ENCODE measurements at places on chromosomes 11 and 22. TPM values are rescaled to one million over a fixed set of nuclear protein-coding genes. Genes with fewer than 3 reads are reported as not detected.

- H3K4me1 ChIP-seq = peaks cover 4% of the 10 kb centered on the region
- peaks cover 2% of the 10 kb centered on the region for H3K36me3 ChIP-seq
- no peak overlapping the region for H3K27ac ChIP-seq
- peaks cover 21% of the 10 kb centered on the region for H3K27me3 ChIP-seq
- no peak overlapping the region for H3K4me3 ChIP-seq
Measured at GRCh38 chr22:50289942-50290630, 17.4 kb downstream of the PLXNB2 start.

DNA sequence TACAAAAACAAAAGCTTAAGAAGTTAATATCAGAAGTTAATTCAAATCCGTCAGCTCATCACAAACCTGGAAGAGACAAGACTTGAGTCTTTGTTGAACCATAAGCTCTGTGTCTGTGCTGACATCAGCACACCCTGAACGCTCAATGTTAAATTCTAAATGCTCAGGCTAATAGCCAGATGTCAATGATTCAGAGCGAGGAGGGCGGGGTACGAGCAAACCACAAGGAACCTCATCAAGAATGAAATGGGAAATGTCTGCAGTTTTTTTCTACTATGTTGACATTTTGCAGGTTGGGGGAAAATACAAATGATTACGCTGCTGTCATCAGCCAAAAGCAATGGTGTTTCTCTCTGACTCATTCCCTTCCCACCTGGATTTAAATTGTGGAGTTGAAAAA, 1057.2 kb downstream of the NTM start:
- no peak overlapping the region for H3K4me3 ChIP-seq
- H3K27ac ChIP-seq = no peak overlapping the region
- no peak for DNase-seq
- no peaks in the 10 kb centered on the region for H3K36me3 ChIP-seq
- H3K4me1 ChIP-seq = peaks cover 2% of the 10 kb centered on the region

DNA sequence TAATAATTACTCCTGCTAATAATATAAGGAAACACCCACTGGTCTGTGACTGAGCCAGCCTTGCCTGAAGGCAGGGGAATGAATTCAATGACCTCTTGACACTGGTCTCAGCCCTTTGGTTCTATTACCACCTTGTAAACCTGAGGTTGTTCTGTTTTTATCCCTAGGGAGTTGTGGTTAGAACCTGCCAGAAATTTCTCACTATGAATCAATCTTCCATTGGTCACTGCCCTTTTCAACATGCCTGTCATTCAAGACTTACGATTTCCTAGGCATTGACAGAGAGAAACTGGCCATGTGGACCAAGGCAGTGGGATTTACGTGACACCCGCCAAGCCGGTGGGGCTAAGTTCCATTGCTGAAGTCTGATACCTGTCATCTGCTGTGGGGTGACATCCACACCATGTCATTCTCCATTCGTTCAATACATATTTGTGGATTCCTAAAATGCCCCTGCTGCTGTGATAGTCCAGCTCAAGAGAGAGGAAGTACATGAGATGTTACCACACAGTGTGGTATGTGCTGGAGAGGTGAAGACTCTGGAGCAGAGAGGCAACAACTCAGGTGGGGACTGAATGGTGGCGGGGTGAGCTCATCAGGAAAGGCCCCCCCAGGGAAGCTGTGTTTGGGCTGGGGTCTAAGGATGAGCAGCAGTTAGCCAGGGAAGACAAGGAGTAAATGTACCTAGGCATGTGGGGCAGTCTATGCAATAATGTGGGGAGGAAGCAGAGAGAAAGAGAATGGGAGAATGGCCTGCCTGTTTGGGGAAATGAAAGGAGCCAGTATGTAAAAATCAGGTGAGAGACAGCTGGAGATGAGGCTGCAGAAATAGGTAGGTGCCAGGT, 15.2 kb upstream of the EHF start:
- H3K4me1 ChIP-seq = peaks cover 4% of the 10 kb centered on the region
- DNase-seq = no peak
- H3K4me3 ChIP-seq = no peak overlapping the region
- no peaks in the 10 kb centered on the region for H3K36me3 ChIP-seq
- peaks cover 21% of the 10 kb centered on the region for H3K27me3 ChIP-seq

OR51M1 gene
- not detected for total RNA-seq

DNA sequence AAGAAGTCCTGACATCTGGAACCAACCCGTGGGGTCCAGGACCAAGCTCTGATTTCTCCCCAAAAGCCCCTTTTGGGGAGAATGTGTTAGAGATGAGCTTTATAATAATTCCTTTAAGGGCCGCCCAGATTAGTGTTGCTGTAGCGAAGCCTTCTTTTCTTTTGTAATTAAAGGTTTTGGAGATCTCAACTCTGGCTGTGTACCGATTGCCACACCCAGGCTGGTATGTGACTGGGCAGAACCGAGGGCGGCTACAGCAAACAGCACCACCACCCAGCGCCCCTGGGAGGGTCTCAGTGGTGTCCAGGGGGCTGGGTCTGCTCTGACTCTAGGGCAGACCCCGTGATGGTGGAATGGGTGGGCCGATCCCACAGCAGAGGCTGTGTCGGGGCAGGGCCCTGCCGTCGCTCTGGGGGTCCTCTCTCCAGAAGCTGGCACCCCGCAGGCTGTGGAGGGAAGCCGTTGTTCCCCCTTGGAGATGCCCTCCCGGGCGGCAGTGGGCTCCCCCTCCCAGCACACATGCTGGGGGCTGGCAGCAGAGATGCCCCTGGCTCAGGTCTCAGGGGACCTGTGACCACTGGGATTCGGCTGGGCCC, 31.0 kb downstream of the TPCN2 start:
- H3K36me3 ChIP-seq = peaks cover 3% of the 10 kb centered on the region
- H3K27ac ChIP-seq = peak overlapping the region; percentile 89
- no peaks in the 10 kb centered on the region for H3K27me3 ChIP-seq
- no peak for DNase-seq
- peaks cover 22% of the 10 kb centered on the region for H3K4me1 ChIP-seq

DNA sequence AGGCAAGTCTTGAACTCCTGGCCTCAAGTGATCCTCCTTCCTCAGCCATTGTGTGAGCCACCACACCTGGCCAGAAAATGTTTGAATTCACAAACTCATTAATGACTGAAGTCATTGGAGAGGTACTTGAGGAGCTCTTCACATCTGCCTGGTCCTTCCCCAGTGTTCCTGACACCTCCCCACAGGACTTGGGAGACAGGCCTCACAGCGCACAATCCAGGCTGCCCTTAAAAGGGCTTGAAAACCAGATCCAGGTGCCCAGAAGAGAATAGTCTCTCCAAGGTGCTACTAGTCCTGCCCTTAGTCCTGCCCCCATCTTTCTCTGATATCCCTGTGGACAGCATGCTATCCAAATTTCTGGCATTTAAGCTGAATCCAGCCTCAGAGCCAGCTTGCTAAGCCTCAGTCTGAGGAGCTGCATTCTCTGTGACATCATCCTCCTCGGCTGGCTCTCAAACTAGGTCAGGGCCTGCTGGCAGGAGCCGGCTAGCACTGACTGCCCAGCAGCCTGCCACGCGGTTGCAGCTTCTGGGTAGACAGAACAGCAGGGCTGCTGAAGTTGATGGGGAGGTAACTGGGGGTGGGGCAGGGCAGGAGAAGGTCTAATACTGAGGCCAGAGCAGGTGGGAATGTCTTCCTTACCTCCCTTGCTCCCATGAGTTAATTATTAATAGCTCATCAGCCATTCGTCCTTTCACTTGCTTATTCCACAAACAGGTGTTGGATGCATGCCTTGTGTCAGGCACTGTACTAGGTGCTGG, 35.3 kb upstream of the NECTIN1 start:
- no peaks in the 10 kb centered on the region for H3K4me1 ChIP-seq
- no peak for DNase-seq
- H3K36me3 ChIP-seq = no peaks in the 10 kb centered on the region
- H3K27me3 ChIP-seq = peaks cover 51% of the 10 kb centered on the region
- H3K27ac ChIP-seq = no peak overlapping the region

- no peaks in the 10 kb centered on the region for H3K36me3 ChIP-seq
- no peak overlapping the region for H3K27ac ChIP-seq
- DNase-seq = no peak
- H3K4me1 ChIP-seq = peaks cover 6% of the 10 kb centered on the region
- H3K4me3 ChIP-seq = no peak overlapping the region
Measured at GRCh38 chr22:20012741-20013331, 3.8 kb downstream of the ARVCF start.

GRCh38 chr11:22130462-22131053, 62.3 kb upstream of the ANO5 start:
- no peaks in the 10 kb centered on the region for H3K36me3 ChIP-seq
- no peaks in the 10 kb centered on the region for H3K4me1 ChIP-seq
- H3K4me3 ChIP-seq = no peak overlapping the region
- no peak overlapping the region for H3K27ac ChIP-seq
- no peaks in the 10 kb centered on the region for H3K27me3 ChIP-seq

GRCh38 chr11:35610631-35611030, 7.6 kb upstream of the FJX1 start:
- no peaks in the 10 kb centered on the region for H3K36me3 ChIP-seq
- H3K27ac ChIP-seq = no peak overlapping the region
- no peak for DNase-seq
- H3K27me3 ChIP-seq = peaks cover 96% of the 10 kb centered on the region
- no peak overlapping the region for H3K4me3 ChIP-seq
- H3K4me1 ChIP-seq = no peaks in the 10 kb centered on the region

CD248 gene
- total RNA-seq = not detected

- H3K27ac ChIP-seq = peak overlapping the region; percentile 78
- H3K4me1 ChIP-seq = peaks cover 20% of the 10 kb centered on the region
- H3K4me3 ChIP-seq = peak overlapping the region; percentile 91
- H3K27me3 ChIP-seq = peaks cover 89% of the 10 kb centered on the region
- H3K36me3 ChIP-seq = peaks cover 13% of the 10 kb centered on the region
Measured at GRCh38 chr22:38941488-38941987, 15.9 kb upstream of the APOBEC3A start.

- no peak overlapping the region for H3K4me3 ChIP-seq
- peaks cover 2% of the 10 kb centered on the region for H3K36me3 ChIP-seq
- DNase-seq = no peak
- H3K27ac ChIP-seq = peak overlapping the region; percentile 39
- H3K27me3 ChIP-seq = no peaks in the 10 kb centered on the region
Measured at GRCh38 chr11:10444725-10445315, 10.2 kb upstream of the AMPD3 start.

DNA sequence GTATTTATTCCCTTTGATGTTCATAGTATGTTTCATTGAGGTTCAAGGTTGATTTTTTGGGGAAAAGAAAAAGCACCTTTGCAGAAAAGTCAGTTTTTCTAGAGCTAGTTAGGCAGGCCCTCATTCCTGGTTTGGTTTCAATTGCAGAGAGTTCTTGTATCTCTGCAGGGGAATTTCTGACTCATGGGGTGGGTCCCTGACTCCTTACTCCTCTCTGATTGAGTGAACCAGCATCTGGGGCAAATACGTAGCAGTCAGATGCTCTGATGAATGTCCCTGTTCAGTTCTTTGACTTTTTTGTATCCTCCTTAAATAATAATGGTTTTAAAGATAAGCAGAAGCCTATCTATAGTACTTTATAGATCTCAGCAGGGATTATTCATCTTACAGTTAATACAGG, 7.7 kb upstream of the NCR3LG1 start:
- no peak for DNase-seq
- peaks cover 2% of the 10 kb centered on the region for H3K36me3 ChIP-seq
- H3K4me3 ChIP-seq = no peak overlapping the region
- no peaks in the 10 kb centered on the region for H3K27me3 ChIP-seq

- peaks cover 5% of the 10 kb centered on the region for H3K27me3 ChIP-seq
- H3K27ac ChIP-seq = no peak overlapping the region
- no peak for DNase-seq
- H3K36me3 ChIP-seq = no peaks in the 10 kb centered on the region
Measured at GRCh38 chr11:27926981-27927481, 180.9 kb downstream of the KIF18A start.

DNA sequence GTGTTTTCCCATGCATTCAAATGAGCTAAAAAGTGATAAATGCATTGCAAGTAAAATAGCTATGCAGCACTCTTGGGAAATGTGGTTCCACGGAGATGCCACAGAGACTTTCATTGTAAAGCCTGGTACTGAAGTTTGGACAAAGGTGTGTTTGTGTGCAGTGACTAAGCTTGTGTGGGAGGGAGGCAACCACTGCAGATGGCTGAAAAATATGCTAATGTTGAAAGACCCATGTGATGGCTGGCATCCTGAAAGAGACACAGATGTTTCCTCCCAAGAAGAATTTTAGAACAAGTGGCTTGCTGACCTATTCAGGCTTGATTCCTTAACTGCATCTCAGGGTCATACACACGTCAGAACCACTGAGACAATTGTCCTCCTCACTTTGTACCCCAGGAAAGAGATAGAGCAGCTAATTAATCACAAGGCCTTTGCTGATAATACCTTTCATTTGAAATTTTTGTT, 73.8 kb downstream of the FAM76B start:
- peak overlapping the region; percentile 92 for H3K27ac ChIP-seq
- peak overlapping the region; percentile 75 for H3K4me3 ChIP-seq
- H3K27me3 ChIP-seq = peaks cover 18% of the 10 kb centered on the region
- H3K4me1 ChIP-seq = peaks cover 34% of the 10 kb centered on the region

RNF121 gene
- total RNA-seq = 23.4 TPM

Data from T-helper 17 cell (primary cell).